HepG2 (cell line): ENCODE measurements at places on chromosomes 11 and 22. TPM values are rescaled to one million over a fixed set of nuclear protein-coding genes. Genes with fewer than 3 reads are reported as not detected.

Gene SLC25A17
- 24.0 and 27.9 TPM in 2 replicates for total RNA-seq

DNA sequence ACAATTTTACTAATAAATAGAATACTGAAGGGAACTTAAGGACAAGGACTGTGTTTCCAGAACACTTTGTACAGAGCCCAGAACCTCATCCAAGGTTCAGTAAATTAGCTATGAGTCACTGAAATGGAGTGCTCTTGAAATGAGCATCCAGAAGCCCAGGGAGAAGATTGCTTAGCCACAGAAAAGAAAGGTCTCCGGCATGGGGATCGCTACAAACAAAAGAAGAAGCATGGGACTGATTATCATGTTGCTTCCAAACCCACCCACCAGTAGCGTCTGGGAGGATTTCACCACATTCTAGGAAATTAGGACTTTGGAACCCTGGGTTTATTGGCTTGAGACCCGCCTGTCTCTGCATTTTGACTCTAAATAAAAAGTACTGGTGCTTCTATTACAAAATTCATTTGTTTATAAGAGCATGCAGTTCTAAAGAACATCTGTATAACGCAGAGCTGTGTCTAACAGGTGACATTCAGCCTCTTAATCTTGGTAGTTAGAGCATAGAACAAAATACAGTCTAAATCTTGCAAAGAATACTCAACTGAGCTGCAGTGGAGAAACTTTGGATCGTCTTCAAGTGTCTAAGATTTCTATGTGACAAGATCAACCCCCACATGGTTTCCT, 35.9 kb upstream of the SESN3 start:
- no peak overlapping the region for H3K27ac ChIP-seq
- no peaks in the 10 kb centered on the region for H3K27me3 ChIP-seq
- no peaks in the 10 kb centered on the region for H3K36me3 ChIP-seq
- no peaks in the 10 kb centered on the region for H3K4me1 ChIP-seq
- no peak for DNase-seq
- no peak overlapping the region for H3K4me3 ChIP-seq

- DNase-seq, result no peak
- H3K36me3 ChIP-seq, result no peaks in the 10 kb centered on the region
- H3K4me1 ChIP-seq, result no peaks in the 10 kb centered on the region
- H3K27ac ChIP-seq, result no peak overlapping the region
- no peak overlapping the region for H3K4me3 ChIP-seq
These were observed 19.9 kb downstream of the MMP10 start for GRCh38 chr11:102760344-102761035.

GRCh38 chr22:41369837-41370236, 11.9 kb upstream of the TEF start:
- no peak overlapping the region for H3K27ac ChIP-seq
- no peaks in the 10 kb centered on the region for H3K36me3 ChIP-seq
- H3K4me1 ChIP-seq, result peaks cover 37% of the 10 kb centered on the region
- DNase-seq, result no peak

- no peak for DNase-seq
- no peak overlapping the region for H3K4me3 ChIP-seq
- no peaks in the 10 kb centered on the region for H3K36me3 ChIP-seq
- H3K27me3 ChIP-seq, result peaks cover 8% of the 10 kb centered on the region
These were observed 16.5 kb upstream of the SHISAL1 start for GRCh38 chr22:44329179-44329796.

DNA sequence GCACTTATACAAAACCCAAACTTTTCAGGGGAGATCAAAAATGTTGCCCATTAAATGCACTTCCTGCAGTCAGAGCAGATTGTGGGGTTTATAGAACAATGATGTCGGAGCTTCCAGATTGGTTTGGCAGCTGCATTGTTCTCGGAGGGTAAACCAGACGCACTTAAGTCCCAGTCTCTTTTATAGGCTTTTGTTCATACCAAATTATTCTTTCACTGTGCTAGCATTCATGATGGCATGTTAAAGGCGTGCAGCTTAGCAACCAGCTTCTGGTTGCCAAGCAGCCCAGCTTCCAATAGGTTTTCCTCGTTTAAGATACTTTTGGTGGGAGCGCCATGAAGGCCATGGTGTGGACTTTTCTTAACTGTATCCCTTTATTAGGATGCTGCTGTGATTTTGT, 40.9 kb downstream of the ZC3H12C start:
- no peak overlapping the region for H3K27ac ChIP-seq
- H3K36me3 ChIP-seq, result no peaks in the 10 kb centered on the region
- no peaks in the 10 kb centered on the region for H3K27me3 ChIP-seq
- DNase-seq, result no peak
- no peak overlapping the region for H3K4me3 ChIP-seq

Gene DUSP8
- 0.95 and 1.8 TPM in 2 replicates for total RNA-seq

Gene UNC93B1
- total RNA-seq, result 2.3 and 8.8 TPM in 2 replicates

Gene C11orf24
- 50.8 and 55.5 TPM in 2 replicates for total RNA-seq

DNA sequence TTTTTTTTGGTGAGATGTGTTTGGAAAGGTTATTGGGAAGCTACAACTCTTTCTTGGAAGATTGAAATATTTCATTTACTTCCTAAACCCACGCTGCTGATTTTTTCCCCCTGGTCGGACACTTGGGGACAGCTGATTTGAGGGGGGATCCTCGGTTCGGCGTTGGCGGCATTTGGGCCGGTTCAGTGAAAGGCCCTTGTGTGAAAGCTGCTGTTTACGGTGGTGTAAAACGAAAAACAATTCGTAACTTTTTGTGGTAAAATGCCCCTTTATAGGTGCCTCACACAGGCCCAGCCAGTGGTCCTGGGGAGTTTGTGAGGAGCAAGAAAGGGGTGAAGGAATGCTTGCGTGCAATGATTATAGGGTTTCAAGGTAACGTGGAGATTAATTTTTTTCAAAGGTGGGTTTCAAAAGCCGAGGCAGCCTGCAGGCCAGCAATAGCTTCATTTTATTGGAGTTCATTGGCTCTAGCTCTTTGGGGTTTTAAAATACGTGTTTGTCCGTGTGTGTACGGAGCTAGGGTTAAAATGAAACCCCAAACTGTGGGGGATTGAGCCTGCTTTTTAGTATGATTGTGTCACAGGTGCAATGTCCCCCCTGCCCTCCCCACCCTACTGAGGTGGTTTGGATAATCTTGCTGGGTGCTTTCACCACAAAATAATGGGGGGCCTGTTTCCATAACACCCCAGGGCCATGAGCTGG, 77.2 kb upstream of the PPARA start:
- peaks cover 15% of the 10 kb centered on the region for H3K27me3 ChIP-seq
- DNase-seq, result no peak
- H3K27ac ChIP-seq, result no peak overlapping the region
